ENCODE measurements at places on chromosomes 3 and 15.

GRCh38 chr3:41652931-41653330, 309.0 kb downstream of the ULK4 start:
- no peak for DNase-seq

GRCh38 chr15:72397796-72398588, at the start of gene TMEM202:
TSS of gene TMEM202 (plus strand) at chr15:72398305. CDS start at chr15:72398327, 22 bp downstream.
- DNase-seq: no peak

DNA sequence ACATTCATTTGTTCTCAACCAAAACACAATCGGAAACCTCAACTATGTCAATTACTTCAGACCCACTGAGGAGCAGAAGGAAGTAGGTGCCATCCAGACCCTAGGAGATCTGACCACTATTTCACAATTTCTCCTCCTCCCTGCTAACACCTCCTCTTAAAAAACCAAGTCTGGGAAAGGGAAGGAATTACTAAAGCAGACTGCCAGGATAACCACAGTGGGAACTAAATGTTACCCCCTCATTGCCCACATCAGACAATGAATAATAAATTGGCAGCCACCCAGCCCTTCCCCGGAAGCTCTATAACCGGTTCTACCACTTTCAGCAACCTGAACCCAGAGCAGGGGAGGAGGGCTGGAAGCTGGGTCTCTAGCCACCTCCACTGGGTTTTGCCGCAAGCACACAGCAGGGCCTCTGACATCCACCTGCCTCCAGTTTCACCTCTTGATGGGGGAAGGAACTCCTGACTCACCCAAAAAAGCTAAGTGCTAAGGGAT, 17.6 kb downstream of the C15orf62 start:
- no peak for DNase-seq

- DNase-seq: no peak
Measured at GRCh38 chr3:37386627-37387230, 212.3 kb upstream of the LRRFIP2 start.

GRCh38 chr15:78213956-78214355, 20.4 kb downstream of the ACSBG1 start:
- no peak for DNase-seq

DNA sequence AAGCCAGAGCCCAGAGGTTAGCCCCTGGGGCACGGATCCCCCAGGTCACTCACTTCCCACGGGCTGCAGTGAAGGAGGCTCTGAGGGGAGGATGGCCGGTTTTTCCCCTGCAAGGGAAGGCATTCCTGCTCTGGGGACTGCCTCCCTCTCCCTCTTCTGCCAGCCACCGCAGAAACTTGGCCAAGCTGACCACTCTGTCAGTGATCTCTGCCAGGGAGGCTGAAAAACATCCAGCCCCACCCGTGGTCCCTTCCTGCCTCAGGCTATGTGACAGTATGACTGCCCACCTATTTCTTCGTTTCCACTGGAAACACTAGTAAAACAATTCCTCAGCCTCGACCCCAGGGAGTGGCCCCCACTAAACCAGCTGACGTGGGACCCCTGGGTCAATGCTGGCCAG, 14.6 kb upstream of the FANCD2 start:
- DNase-seq: no peak

- DNase-seq: no peak
Measured at GRCh38 chr3:25711090-25711489, 46.4 kb upstream of the TOP2B start.

- DNase-seq: peak; percentile 16
Measured at GRCh38 chr15:85044251-85044853, 62.7 kb downstream of the PDE8A start.

DNA sequence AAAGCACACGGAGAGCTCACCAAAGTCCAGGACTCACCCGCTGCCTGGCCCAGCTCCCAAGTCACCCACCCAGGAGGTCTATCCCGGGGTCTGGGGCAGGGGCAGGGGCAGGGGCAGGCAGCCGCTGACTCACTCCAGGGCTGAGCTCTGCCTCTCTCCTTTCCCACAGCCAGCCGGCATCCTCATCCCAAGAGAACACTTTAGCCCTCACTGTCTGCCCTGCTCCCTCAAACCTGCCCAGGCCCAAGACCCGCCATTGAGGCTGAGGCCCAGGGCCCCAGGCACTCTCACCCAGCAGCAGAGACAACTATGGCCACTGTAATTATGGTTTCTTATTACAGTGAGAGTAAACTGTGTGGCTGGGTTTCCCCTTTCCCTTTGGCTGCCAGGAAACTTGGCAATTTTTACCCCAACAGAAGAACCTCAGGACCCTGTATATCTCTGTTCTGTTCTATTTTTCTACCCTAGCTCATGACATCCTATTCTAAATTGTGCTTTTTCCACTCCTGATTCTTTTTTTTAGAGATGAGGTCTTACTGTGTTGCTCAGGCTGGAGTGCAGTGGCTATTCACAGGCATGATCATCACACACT, 53.0 kb downstream of the IQSEC1 start:
- DNase-seq: no peak

DNA sequence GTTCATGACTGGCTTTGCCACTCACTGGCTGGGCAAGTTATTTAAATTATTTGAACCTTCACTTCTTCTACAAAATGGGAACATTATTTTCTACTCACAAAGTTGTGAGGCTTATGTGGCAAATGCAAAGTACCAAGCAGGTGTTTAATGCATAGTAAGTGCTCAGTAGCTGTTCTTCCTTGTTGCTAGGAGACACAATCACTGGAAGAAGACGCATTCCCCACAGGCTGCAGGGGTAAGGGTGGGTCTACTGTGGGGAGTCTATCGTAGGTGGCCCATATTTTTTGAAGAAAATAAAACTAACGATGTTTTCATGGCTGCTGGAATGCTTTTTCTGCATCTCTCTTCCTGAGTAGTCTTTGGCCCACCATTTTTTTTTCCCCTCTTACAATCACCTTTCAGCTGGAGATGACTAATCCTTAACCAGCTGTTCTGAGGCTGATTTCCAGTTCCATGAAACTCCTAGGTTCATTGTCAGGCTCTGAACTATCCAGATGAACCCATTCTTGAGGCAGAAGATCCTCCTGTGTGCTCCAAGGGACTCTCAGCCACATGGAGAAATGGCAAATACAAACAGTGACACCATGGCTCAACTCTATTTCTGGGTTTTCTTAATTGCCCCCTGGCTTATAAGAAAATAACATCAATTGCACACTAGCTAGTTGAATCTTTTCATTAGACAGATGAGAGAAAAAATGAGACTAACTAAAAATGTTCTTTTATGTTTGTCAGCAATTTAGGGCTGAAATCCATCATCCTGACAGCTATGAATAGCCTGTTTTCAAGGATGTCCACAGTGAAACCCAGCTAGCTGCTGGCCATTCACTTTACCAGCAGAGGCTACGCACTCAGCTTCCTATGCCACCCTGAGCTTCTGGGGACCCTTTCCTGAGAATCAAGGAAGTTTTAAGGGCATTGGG, 108.3 kb upstream of the ETV5 start:
- DNase-seq: no peak

DNA sequence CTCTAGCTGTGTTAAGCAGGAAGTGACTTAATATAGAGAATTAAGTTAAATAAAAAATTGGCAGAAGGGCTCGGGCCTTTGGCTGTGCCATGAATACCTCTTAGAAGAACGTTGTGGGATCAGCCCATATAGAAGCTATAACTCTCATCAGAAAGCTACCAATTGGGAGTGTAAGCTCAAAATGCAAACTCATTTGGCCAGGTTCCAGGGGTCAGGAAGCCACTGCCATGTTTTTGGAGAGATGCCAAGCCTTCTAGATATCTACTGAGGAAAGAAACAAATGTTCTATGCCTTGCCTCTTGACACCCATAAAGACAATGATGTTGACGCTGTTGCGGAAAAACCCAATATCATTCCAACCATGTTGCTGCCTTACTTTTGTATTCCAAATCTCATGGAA, 475.2 kb upstream of the TGFBR2 start:
- no peak for DNase-seq

DNA sequence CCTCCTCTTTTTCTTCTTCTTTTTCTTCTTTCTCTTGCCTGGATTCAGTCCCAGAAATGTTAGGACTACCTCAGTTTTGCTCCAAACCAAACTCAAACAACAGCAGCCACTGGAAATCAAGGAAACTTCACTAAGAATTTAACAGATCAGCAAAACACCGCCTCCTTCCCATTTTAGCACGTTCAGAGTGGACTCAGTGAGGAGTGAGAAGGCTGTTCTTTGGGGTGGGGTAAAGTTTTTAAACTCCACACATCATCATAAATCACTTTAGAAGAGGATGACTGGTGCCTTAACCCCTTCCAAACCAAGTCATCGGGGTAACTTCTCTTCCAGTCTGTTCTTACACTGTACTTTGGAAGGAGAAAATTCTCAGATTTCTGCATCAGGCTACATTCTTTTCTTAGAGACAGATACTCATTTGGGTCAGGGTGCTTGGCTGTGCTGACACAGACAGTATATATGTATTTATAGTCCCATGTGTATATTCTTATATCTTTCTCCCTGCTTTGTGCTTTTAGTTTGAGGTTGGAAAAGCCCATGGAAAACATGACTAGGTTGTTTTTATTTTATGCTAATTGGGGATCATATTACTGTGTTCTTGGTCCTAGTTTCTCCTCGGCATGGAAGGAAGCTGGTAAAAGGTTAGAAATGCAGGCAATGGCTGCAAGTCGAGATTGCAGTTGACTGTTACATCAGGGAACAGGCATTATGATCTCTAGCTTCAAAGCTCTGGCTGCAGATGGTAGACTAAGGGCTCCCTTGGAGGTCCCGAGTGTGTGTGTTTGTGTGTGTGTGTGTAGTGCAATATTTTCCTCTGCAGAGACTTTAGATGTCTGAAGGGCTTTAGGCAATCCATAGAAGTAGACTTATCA, at the start of gene CCDC80:
Gene CCDC80 (minus strand): TSS at position 214 of the 872 bp plus-strand sequence. CDS start 1,238 bp downstream, outside the sequence.
- DNase-seq: no peak

- no peak for DNase-seq
Measured at GRCh38 chr3:41346698-41347270, 147.5 kb downstream of the CTNNB1 start.

DNA sequence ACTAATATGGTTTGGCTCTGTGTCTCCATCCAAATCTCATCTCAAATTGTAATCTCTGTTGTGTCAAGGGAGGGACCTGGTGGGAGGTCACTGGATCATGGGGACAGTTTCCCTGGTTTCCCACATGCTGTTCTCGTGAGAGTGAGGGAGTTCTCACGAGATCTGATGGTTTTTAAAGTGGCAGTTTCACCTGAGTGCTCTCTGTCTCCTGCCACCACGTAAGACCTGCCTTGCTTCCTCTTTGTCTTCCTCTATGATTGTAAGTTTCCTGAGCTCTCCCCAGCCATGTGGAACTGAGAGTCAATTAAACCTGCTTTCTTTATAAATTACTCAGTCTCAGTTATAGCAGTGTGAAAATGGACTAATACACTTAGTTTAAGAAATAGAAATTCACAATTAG, 228.9 kb downstream of the CD47 start:
- DNase-seq: no peak

- no peak for DNase-seq
Measured at GRCh38 chr3:48985831-48986376, 4.1 kb upstream of the P4HTM start.

GRCh38 chr15:95091444-95091843, 860.1 kb downstream of the MCTP2 start:
- no peak for DNase-seq

GRCh38 chr15:39710681-39711080, 72.0 kb downstream of the FSIP1 start:
- no peak for DNase-seq

DNA sequence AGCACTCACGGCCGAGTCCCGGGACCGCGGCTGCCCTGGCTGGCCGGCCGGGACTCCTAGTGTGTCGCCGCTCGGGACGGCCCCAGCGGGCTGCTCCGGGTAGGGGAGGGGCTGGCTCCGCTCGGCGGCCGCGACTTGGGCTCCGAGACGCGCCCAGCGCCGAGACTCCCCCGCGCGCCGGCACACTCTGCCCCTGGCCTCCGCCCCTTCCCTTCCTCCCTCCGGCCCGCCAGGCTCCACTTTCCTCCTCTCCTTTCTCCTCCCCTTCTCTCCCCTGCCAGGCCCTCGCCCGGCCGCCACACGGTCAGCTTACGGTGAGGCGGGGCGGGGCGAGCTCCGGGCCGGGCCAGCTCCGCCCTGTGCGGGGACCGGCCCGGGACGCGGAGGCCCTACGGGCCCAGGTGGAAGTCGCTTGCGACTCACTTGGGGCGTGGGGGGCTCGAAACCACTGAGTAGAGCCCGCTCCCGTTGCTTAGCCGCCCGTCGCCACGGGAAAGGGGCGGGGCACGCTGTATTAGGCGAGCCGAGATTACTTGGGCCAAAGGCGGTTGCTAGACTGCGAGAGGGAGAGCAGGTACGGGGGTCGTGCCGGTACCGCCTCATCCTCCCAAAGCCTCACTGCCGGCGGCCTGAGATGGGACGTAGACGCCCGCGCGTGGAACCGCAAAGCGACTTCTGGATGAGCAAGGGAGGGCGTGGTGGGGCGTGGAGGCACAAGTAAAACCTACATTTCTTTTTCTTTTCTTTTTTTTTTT, at the start of gene ITGB5:
Gene ITGB5 (minus strand): TSS at position 189 of the 755 bp plus-strand sequence. CDS start 365 bp downstream, outside the sequence.
- DNase-seq: no peak

DNA sequence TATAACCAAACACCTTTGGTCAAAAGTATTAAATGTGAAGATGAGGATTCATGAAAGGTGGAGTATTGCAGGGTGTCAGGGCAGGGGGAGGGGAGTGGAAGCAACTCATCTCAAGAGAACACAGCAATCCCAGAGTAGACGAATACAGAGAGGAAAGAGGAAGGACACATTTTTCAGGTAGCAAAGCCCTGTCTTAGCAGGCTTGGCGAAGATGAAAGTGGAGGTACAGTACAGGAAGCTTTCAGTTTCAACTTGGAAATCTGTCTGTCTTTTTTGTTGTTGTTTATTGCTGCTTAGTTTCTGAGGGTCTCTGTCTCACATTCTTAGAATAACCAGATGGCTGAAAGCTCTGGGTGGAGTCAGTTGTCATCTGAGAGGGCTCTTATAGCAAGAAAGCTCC, 80.8 kb upstream of the GPR149 start:
- DNase-seq: no peak

DNA sequence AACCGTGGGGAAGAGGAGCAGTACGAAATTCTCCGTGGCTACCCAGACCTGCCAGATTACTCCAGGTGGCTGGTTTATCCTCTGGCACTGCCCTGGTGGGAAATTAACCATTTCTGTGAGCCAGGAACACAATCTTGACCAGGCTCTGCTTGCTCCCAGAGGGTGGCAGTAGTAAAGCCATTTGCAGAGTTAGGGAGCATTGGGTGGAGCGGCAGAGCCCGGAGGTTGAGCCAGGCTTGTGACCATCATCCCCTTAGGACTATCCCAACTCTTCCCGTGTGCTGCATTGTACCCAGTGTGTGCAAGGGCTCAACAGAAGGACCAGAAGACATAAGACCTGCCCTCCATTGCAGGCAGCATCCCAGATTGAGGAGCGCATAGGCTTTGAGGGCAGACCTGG, 5.3 kb downstream of the KNG1 start:
- DNase-seq: no peak

- DNase-seq: no peak
Measured at GRCh38 chr3:148203297-148204010, 494.2 kb upstream of the AGTR1 start.

DNA sequence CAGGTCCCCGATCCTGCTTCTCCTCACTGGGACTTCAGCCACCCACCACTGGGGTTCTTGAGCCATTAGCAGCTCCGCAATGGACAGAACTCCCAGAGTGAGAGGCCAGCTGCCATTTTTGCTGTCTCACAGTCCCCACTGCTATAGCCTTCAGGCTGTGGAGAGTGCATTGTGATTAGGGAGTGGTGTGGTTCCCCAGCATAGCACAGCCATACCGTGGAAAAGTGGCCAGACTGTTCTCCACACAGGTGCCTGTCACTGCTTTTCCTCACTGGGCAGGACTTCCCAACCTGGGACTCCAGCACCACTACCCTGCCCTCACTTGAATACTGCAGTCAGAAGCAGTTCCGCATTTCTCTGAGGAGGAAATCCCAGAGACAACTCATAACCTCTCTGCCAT, 270.3 kb upstream of the DCBLD2 start:
- DNase-seq: no peak
